Small intestine (tissue), 16 donors: ENCODE measurements at places on chromosomes 4 and X.
A peak's percentile ranks its signal among the peaks of the same experiment; 100 is the strongest.

DNA sequence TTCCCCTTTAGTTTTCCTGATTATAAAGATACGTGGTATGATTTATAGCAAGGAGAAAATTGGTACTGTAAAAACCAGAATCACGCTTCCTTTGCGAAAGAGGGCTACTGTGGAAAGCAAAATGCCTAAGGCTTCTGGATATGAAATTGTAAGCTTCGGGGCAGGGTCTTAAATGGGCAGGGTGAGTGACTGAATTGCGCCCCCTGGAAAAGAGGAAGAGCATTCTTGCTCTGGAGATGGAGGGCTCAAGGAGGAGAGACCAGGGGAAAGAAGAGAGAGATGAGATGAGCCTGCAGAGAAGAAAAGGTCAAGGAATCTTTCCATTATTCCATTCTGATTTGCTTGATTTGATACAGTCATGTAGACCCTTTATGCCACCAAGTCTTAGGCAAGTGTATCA, 13.1 kb upstream of the ETNPPL start:
- no peak for DNase-seq

DNA sequence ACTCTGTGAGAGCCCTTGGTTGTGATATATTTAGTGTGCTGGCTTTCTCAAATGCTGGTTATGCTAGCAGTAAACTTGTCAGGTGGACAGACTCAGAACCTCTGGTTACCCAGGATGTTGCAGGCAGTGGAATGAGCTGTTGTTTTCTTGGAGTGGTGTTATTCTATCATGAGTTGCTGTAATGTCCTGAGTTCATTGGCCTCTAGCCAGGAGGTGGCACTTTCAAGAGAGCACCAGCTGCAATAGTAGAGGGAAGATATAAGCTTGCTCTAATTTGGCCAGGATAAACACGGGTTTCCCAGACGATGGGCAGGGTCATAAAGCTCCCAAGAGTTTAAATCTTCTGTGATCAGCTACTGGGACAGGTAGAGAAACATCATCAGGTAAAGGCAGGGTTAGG, 95.0 kb upstream of the UBQLN2 start:
- no peak for DNase-seq

- DNase-seq: peak; percentile 32
Observed at GRCh38 chr4:32025851-32026459, 1305.8 kb downstream of the PCDH7 start.

DNA sequence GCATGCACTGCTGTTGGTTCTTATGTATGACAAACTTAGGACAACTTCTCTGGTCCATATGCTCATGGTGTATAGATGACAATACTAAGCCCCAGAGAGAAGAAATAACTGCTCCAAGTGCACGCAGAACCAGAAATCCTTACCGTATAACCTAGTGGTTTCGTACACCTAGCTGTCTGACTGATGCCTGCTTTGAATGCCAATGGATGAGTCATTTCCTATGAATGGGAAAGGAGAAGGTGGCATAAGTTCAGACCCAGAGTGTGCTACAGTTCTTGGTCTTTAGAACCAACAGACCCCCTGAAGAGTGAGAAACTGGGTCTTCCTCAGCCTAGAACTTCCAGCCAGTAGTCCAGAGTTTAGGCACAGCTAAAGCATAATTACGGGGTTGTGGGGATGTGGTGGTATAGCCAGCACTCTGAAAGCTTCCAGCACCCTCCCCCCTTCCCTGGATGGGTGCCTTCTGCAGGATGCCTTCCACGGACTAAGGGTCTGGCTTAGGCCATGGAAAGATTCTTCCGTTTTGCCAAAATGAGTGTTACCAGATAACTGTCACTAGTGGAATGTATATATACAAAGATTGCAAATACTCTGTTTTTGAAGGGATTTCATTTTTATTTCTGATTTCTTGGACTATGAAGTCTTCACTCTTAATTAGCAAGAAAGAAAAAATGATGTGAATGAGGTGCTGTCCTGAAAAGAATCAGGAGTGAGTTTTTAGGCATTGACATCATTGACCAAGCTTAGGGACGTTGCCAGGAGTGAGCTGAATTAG, 84.6 kb upstream of the PACRGL start:
- DNase-seq: no peak

- no peak for DNase-seq
Observed at GRCh38 chrX:132483951-132484350, 4.9 kb downstream of the MBNL3 start.

DNA sequence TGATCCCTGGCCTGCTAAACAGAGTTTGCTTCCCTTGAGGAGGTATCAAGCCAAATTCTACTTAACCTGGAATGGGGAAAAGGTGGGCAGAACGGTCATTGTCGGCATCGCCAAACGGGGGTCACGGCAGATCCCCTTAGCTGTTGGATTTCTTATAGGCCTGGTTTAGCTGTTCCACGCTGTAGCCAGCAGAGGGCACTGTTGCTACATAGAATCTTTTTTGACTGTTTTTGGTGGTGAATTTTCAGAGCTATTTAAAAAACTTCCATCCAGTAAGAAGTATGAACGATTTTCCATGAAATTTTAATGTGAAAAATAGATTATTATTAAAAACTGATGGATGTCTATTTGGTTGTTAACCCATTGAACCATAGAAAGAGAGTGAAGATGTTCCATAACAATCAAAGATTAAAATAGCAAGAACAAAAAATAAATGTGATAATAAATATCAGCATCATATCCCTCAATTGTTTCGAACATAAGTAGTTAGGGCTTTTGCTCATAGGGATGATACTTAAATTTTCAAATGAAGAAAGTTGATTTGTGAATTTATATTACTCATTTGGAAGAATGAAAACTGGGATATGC, 56.6 kb downstream of the LINC00632 start:
- peak; percentile 3 for DNase-seq

GRCh38 chr4:86670756-86671155, 76.6 kb downstream of the PTPN13 start:
- no peak for DNase-seq

DNA sequence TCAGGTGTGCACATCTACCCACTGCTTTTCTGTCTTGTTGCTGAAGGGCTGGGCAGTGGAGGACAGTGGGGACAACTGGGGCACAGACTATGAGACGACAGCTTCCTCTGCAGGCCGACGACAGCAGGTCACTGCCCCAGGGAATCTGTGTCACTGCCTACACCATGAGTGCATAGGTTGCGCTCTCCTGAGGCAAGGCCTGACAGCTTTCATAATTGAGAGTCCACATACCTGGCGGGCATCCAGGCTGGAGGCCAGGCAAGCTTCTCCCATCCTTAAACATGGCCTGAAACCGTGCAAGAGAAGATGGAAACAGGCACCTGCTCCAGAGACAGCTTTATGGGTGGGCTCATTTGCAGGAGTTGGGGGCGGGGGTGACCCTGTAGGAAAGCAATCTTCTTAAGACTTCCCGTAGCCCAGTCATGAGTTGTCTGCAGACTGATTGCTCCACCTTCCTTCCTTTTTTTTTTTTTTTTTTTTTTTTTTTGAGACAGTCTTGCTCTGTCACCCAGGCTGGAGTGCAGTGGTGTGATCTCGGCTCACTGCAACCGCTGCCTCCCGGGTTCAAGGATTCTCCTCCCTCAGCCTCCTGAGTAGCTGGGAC, 2.9 kb downstream of the ANOS1 start:
- DNase-seq: no peak

DNA sequence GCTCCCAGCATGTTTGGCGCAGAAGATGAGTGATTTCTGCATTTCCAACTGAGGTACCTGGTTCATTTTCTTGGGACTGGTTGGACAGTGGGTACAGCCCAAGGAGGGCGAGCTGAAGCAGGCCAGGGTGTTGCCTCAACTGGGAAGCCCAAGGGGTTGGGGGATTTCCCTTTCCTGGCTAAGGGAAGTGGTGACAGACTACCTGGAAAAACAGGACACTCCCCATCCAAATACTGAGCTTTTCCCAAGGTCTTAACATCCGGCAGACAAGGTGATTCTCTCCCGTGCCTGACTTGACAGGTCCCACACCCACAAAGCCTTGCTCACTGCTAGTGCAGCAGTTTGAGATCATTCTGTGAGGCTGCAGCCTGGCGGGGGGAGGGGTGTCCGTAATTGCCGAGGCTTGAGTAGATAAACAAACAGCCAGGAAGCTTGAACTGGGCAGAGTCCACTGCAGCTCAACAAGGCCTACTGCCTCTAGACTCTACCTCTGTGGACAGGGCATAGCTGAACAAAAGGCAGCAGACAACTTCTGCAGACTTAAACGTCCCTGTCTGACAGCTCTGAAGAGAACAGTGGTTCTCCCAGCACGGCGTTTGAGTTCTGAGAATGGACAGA, 307.7 kb upstream of the ARSJ start:
- DNase-seq: peak; percentile 79

DNA sequence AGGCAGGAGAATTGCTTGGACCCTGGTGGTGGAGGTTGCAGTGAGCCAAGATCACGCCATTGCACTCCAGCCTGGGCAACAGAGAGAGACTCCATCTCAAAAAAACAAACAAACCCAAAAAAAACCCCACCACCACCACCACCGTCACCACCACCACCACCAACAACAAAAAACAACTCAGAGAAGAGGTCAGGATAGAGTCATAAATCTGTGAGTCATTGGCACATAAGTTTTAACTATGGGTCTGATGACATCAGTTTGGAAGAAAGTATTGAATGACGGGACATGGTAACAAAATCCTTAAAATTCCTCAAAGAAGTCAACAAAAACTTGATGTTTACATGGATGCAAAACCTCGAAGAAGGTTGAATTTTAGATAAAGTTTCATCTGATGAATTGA, 288.0 kb upstream of the SFRP2 start:
- DNase-seq: no peak

- no peak for DNase-seq
Observed at GRCh38 chrX:139554991-139555675, 24.6 kb downstream of the F9 start.

DNA sequence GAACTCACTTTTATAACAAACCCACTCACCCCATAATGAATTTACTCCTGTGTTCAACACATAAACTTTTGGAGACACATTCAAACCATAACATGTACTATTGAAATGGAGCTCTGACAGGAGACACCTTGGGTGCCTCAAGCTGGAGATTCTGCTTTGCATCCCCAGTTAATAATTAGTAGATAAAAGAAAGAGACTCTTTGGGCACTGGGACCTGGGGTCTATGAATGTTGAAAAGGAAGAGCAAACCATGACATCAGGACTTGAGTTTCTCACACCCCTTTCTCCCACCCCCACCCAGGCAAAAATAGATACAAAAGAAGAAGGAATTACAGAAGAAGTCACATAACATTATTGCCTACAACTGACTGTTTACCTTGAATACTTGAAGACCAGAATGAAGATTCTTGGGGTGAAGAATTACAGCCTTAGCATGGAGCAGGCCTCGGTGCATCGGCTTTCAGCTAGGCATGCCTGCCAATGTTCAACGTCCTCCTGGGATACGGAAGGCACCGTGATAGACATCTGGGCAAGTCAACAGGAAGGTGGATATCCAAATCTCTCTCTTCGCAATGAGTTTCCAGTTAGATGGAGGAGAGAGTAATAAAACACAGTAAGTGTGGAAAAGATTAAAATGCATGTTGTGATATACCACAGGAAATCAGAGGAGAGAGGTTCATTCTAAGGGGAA, 316.0 kb downstream of the TRIML1 start:
- DNase-seq: no peak

DNA sequence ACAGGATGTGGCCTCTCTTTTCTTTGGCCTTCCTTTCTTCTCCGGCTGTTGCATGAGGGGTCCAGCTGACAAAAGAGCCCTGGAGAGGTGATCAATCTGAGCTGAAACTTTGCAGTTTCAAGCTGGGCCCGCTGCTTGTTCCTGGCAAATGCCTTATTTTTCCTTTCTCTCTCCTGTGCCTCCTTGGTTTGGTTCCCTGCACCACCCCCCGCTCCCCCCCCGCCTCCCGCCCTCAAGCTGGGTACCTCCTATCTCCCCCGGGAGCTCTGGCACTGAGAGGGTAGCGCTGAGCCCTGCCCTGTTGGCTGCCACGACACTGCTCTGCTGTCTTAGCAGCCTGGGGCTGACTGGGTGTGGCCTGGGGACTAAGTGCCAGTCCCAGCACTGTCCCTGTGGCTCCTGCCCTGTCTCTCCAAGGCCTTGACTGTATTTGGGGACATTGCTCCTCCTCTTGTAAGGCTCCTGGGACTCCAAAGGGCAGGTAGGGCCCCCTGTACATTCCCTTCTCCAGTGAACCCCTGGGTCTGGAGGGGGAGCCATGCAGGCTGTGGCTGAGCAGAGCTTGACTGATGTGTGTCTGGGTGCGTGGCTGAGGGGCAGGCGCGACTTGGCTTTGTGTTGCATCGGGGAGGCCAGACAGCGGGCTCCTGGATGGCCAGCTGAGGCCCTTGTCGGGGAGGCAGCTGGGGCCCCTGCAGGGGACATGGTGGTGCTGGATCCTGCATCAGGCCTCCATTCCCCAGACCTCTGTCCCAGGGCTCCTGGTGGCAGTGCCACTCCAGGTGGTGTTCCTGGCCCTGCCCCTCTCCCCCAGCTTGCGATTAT, 1.1 kb downstream of the PLXNA3 start:
- peak; percentile 46 for DNase-seq

DNA sequence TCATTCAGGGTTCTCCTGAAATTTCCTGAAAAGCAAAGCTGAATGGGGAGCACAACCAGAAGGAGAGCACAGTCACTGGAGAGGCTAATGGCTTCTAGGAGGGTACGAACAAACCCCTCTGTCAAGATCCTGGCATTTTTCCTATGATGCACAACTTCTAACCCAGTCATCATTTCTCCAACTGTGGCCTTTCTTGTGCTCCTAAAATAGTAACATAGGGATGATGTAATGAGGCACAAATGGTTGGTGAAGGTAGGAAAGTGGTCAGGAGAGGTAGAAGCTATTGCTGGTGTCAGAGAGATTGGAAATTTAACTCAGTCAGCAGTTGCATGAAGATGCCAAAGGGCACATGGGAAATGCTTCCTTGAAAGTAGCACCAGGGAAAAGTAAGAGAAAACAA, 52.7 kb downstream of the SLC10A7 start:
- no peak for DNase-seq

- no peak for DNase-seq
Observed at GRCh38 chrX:154298312-154298711, 2.7 kb downstream of the TKTL1 start.

DNA sequence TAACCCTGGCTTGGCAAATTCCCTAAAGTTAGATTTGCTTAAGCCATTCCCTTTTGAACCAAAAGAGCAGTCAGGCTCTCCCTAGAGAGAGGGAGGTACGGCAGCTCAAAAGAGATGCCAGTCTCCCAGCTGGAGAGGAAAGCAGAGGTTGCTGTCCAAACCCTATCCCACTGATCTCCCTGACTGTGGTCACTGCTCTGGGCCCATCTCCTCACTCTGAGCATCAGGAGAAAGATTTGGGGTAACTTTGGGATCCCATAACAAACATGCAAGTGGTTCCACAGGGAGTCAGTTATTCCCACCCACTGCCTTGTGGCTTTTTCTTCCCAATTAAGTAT, 17.1 kb downstream of the ACSL1 start:
- no peak for DNase-seq

DNA sequence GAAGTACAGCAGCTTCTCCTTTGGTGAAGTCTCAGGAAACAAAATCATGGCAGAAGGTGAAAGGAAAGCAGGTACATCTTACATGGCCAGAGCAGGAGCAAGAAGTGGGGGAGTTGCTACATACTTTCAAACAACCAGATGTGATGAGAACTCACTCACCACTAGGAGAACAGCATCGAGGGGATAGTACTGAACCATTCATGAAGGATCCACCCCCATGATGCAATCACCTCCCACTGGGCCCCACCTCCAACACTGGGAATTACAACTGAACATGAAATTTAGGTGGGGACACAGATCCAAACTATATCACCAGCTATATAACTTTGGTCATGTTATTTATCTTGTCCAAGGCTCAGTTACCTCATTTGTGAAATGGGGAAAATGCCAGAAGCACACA, 159.4 kb downstream of the OPHN1 start:
- no peak for DNase-seq
